ENCODE measurements at places on chromosomes 2 and 18. TPM values are rescaled to one million over a fixed set of nuclear protein-coding genes. Genes with fewer than 3 reads are reported as not detected.

GRCh38 chr2:175025233-175025632 lies 20.1 kb upstream of the CHN1 start:
- DNase-seq = no peak
- no peak overlapping the region for H3K4me3 ChIP-seq
- H3K27me3 ChIP-seq = no peaks in the 10 kb centered on the region
- no peaks in the 10 kb centered on the region for H3K4me1 ChIP-seq
- H3K36me3 ChIP-seq = no peaks in the 10 kb centered on the region

GRCh38 chr2:80591233-80591632 lies 286.7 kb upstream of the LRRTM1 start:
- H3K27me3 ChIP-seq = no peaks in the 10 kb centered on the region
- DNase-seq = no peak
- H3K4me3 ChIP-seq = no peak overlapping the region
- H3K36me3 ChIP-seq = no peaks in the 10 kb centered on the region

GRCh38 chr2:208195531-208195930 lies 5.7 kb upstream of the C2orf80 start:
- no peaks in the 10 kb centered on the region for H3K27me3 ChIP-seq
- no peaks in the 10 kb centered on the region for H3K4me1 ChIP-seq
- no peak for DNase-seq
- no peak overlapping the region for H3K4me3 ChIP-seq
- H3K36me3 ChIP-seq = no peaks in the 10 kb centered on the region

CCT4 gene
- 307 TPM for total RNA-seq

UNC80 gene
- total RNA-seq = not detected

Data from Caco-2 (cell line).